ENCODE measurements at places on chromosomes 16 and 17. TPM values are rescaled to one million over a fixed set of nuclear protein-coding genes. Genes with fewer than 3 reads are reported as not detected.

The GHDC gene
- 23.5 TPM for total RNA-seq

The METTL22 gene
- total RNA-seq, result 85.9 TPM

The KRTAP2-1 gene
- total RNA-seq, result not detected

The SULT1A4 gene
- total RNA-seq, result 1.2 TPM

The KRT28 gene
- not detected for total RNA-seq

The CCL5 gene
- total RNA-seq, result not detected

All from cardiac ventricle fibroblast (primary cell).